ENCODE measurements at places on chromosomes 11 and 22.
A peak's percentile ranks its signal among the peaks of the same experiment; 100 is the strongest.

DNA sequence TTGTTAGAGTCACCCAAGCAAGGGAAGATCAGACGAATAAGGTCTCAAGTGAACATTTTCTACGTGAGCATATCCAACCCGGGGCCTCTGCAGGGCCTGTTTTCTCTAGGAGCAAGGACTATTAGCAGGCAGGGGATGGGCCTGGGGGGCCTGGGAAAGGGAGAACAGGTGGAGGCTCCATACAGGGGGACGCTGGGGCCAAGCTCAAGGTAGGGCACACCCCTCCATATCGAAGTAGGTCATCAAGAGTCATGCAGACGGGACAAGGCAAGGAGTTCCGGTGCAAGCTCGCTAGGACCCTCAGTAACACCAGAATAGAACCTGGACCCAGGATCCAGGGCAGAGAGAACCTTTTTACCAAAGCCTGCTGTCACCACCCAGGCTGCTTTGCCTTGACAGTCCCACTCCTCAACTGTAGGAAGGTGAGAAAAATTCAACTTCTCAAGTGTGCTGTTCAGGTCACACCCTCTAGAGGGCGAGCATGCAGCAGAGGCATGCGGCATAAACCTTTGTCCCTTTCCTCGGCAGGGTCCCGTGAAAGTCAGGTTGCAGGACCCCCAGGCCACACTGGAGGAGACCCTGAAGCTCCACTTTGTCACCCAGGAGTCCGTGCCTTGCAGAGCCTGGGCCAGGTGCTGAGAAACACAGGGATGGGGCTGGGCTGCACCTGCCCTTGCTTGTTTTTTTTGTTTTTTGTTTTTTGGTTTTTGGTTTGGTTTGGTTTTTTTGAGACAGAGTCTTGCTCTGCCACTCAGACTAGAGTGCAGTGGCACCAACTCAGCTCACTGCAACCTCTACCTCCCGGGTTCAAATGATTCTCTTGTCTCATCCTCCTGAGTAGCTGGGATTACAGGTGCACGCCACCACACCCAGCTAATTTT, 8.6 kb upstream of the APOBEC3B start:
- peak; percentile 24 for DNase-seq

DNA sequence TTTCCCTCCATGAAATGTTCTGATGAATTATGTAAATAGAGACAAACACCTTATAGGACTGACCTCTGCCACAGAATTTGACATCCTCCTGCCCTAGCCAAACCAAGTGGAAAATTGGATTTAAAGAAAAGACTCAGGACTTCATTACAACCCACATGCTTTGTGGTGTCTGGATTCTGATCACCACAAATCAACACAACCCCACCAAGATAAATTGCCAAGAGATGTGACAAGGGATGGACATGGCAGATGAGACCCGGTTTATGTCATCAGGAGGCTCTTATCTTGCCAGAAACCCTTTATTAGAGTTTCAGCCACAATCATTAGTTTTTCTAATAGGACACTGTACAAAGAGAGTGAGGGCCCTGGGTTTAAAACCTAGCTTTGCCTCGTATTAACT, 57.9 kb upstream of the SLC6A5 start:
- DNase-seq = no peak

- no peak for DNase-seq
Observed at GRCh38 chr11:62567018-62567633, 6.6 kb downstream of the EEF1G start.

DNA sequence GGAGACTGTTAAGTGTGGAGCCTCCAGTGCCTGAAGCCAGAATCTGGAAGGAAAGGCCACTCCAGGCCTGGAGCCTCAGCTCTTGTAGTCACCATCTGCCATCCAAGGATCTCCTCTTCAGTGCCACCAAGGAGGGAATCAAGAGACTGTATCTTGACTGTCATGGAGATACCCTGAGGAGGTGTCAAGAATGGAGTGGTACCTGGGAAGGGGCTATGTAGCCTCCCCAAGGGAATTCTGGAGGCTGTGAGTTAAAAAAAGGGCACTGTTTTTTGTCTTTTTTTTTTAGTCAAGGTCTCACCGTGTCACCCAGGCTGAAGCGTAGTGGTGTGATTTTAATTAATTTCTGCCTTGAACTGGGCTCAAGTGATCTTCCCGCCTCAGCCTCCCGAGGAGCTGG, 3.2 kb upstream of the C22orf15 start:
- no peak for DNase-seq

GRCh38 chr11:8867931-8868631, 42.9 kb upstream of the AKIP1 start:
- DNase-seq = no peak

GRCh38 chr11:111718436-111718835, 47.8 kb downstream of the PPP2R1B start:
- no peak for DNase-seq

- DNase-seq = no peak
Observed at GRCh38 chr11:20156280-20156875, 3.9 kb downstream of the DBX1 start.

DNA sequence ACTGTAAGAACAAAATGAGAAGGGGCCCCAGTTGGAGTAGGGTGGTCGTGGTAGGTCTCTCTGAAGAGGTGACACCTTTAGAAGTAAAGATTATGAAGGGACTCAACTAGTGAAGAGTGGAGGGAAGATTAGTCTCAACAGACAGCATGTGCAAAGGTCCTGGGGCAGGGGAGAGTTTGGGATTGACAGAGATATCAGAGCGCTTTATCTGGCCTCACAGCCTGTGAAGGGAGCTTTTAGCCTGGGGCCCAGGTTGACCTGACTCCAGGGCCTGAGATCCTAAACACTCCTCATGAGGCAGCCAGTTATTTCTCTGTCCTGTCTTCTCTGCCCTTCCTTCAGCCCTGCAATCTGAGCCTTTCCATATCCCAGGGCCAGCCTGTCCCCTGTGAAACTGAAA, 16.2 kb downstream of the FGF3 start:
- DNase-seq = no peak

GRCh38 chr11:123218451-123218850, 23.4 kb upstream of the CLMP start:
- DNase-seq = no peak

DNA sequence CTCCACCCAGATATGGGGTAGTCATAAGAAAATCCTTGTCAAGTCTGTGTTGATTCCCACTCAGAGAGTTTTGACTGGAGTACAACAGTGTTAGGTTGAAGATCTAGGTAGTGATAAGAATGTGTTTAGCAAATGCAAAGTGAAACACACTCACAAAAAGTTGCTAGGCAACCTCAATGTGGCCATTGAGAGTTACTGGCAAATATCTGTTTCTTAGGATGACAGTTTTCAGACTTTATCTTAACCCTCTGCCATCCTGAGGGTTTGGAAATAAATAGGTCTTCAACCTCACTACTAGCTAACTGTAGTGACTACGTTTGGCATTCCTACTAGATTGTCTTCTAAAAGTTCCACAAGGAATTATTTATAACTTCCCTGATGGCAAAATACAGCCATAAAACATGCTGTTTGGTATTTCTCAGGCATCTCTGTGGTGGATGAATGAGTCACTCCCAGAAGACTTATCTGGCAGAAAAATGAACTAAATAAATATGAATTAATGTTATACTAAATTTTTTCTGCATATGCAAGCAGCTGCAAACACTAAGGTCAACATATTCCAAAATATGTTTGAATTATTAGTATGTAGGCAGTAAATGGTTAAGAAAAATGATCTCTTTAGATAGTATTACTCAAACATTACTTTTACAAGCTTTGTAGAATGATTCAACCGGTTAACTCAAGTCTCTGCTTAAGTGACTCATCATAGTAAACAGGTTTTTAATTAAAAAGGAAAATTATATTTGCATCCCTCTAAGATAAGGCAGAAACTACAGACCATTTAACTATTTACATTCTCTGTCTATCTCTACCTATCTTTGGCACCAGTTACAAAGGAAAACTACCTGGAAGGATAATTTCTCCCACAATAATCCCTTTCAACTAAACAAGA, 17.1 kb upstream of the SYTL2 start:
- no peak for DNase-seq

DNA sequence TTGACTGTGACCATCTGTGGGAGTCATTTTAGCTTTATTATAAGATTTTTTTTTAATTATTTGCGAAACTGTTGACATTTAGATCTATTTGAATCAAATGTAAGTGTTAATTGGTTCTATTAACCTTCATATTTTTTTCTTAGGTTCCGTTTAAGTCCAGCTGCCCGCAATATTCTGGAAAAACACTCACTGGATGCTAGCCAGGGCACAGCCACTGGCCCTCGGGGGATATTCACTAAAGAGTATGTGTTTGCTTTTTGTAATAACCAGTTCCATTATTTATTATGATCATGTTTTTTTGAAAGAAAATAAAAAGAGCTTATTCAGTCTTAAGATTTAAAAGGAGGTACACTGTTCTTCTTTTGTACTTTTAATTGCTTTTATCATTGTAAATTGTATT, 43.9 kb downstream of the PDHX start:
- no peak for DNase-seq

DNA sequence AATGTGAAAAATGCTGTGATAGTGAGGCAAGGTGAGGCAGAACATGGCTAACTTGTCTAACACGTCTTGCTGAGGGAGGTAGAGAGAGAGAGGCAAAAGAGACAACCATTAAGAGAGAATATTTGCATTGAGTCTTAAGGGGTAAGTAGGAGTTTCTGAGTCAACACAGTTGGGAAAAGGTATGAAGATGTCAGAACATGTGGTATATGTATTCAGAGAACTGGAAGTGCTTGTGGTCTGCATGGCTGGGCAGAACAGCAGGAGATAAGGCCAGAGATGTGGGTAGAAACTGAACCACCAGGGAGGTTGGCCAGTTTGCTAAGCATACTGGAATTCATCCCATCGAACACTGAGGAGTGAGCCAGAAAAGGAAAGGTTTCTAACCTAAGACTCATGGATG, 25.0 kb upstream of the SLC5A1 start:
- DNase-seq = no peak

- no peak for DNase-seq
Observed at GRCh38 chr11:121587182-121587581, 134.4 kb upstream of the SORL1-AS1 start.

GRCh38 chr22:30224161-30224857, 22.2 kb downstream of the LIF start:
- DNase-seq = no peak

- DNase-seq = no peak
Observed at GRCh38 chr11:112302226-112302868, 41.7 kb upstream of the PLET1 start.

- DNase-seq = no peak
Observed at GRCh38 chr11:69828971-69829344, 9.7 kb upstream of the FGF3 start.

- DNase-seq = no peak
Observed at GRCh38 chr11:69343401-69344321, 49.7 kb downstream of the MYEOV start.

- no peak for DNase-seq
Observed at GRCh38 chr22:47130883-47131631, 368.6 kb downstream of the TBC1D22A start.

GRCh38 chr11:100719362-100719761, 32.3 kb downstream of the ARHGAP42 start:
- no peak for DNase-seq

- DNase-seq = no peak
Observed at GRCh38 chr11:65553301-65554001, 4.7 kb downstream of the LTBP3 start.

- DNase-seq = no peak
Observed at GRCh38 chr11:119652907-119653659, 75.9 kb downstream of the NECTIN1 start.

- no peak for DNase-seq
Observed at GRCh38 chr22:35961480-35962295, 66.9 kb downstream of the RBFOX2 start.

- no peak for DNase-seq
Observed at GRCh38 chr11:46684367-46684766, 16.1 kb downstream of the ARHGAP1 start.

DNA sequence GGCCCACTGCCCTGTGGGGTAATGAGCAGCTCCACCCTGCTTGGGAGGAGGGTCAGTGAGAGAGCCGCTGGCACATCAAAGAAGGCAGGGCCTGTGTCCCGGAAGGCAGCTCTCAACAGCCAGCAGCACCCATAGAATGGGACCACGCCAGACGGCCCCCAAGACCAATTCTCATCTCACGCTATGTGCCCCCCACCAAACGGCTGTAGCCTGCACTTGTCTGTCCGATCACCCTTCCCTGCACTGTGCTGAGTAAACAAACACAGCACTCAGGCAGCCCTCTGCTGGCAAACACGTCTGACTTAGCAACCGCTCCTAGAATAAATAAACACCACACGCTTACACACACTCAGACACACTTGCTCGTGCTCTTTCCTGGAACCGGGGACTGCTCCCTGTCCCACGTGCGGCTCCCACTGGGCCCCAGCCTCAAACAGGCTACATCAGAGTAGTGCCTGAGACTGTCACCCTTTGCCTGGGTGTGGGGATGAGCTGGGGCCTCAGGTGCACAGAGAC, 53.2 kb upstream of the CDON start:
- no peak for DNase-seq

DNA sequence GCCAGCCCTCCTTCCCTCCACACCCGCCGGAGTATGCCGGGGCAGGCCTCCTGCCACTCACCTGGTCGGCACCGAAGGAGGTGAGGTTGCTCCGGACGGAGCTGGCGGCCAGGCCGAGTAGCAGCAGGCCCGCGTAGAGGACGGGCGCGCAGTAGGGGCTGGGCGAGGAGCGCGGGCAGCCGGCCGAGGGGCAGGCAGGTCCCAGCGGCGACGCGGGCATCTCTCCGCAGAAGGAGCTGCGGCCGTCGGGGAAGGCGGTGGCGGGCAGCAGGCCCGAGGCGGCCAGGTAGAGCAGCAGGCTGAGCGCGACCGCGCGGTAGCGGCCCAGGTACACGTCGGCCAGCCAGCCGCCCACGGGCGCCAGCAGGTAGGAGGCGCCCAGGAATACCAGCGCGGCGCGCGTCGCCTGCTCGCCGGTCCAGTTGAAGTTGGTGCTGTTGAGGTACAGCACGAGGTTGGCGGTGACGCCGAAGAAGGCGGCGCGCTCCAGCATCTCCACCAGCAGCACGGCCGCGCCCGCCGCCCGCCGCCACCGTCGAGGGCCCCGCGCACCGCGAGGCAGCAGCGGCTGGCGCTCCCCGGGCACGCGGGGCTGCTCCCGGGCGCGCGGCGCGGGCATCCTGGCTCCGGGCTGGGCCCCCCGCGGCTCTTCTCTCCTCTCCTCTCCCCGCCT, 907 bp downstream of the SLC15A3 start:
- no peak for DNase-seq

DNA sequence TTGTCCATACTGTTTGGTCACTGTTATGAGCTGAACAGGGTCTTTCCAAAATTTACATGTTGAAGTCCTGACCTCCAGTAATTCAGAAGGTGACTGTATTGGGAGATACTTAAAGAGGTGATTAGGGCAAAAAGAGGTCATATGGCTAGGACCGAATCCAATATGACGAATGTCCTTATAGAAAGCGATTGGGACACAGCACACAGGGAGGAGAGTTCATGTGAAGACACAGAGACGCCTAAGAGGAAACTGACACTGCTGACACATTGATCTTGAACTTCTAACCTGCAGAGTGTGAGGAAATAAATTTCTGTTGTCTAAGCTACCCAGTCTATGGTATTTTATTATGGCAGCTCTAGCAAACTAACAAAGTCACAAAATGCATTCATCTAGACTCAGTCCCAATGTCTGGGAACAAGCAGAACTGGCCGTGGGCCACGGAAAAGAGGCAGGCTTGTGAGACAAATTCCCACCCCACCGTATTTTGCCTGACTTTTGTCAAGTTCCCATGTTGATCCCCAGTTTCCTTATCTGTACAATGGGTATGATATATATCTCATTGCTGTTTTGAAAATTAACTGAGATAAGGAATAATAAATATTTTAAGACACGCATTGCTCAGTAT, 295.0 kb downstream of the NTM start:
- DNase-seq = no peak

GRCh38 chr22:29053048-29053702, 8.5 kb downstream of the C22orf31 start:
- no peak for DNase-seq

All from stimulated activated CD4-positive, alpha-beta T cell treated with anti-CD3 and anti-CD28 coated beads, Interleukin-12 subunit alpha, Interleukin-12 subunit beta, amount 100 ng/mL, for 24 hours (primary cell).